ENCODE measurements at places on chromosomes 3 and 15.

DNA sequence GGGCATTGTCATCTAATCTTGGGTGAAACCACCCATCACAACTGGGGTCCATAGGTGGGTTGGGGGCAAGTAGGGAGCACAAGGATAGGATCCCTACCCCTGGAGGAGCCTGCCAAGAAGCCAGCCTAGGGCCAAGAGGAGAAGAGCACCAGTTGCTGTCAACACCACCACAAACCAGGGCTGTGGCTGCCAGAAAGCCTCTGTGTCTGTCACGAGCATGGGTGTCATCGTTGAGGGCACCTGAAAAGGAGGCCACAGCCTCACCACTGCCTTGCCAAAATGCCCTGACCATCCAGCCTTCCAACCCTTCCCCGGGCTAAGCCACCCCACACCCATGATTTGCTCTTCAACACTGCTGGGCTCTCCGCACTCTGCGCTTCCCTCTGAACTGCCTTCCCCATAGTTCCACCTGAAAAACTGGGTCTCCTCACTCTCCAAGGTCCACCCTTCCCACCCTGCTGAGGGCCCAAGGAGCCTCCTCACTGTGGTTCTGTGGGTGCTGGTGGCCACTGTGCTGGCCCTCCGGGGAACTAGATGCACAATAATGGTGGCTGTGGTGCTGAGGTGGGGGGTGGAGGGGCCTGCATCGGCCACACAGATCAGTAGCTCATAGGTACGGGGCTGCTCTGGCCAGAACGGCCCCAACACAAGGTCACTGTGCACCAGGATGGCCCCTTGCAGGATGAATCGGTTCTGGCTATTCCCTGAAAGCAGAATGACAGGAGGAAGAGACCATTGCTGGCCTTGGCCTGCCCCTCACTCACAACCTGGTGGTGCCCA lies 6.2 kb upstream of the IP6K1 start:
- no peak for DNase-seq

DNA sequence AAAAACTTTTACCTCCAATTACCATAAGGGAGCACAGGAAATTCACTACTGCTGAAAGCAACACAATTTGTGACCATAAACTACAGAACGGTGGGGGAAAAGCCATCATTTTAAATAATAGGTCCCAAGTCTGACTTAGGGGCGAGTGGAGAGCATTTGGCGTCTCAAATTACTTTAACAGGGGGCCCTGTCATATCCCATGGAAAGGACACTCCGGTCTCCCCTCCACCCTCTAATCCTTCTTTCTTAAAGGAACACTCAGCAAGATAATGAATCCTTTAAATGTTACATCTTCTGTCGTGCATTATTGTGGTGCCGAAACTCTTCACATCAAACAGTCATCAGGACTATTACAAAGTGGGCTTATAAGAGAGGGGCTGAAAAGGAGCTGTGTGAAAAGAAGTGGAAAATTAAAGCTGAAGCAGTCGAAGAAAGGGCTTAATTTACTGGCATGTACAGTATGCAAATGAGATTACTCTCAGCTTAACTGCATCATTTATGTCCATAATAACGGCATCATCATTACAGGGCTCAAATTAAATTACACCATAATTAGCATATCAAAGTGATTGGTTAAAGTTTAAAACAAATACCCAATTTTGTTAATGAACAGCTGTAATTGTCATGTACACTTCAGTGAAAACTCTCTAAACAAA lies 342.2 kb downstream of the FOXP1 start:
- DNase-seq, result no peak

GRCh38 chr3:114411811-114412803 lies 118.3 kb downstream of the TIGIT start:
- DNase-seq, result peak; percentile 25

DNA sequence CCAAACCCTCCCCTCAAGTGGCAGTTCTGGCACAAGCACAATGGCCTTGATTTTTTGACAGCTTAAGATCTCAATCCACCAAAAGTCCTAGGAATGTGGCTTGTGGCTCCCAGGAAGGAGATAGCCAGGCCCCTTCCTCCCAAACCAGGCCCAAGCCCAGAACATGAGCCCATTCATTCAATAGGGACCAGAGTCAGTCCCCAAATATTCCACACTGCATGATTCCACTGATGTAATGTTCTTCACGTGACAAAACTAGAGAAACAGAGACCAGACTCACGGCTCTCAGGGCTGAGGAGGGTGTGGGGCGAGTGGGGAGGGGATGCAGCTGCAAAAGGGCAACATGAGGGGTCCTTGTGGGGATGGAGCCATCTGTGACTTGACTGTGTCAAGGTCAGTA lies 25.5 kb downstream of the ABTB1 start:
- DNase-seq, result no peak

GRCh38 chr3:183381179-183381578 lies 47.2 kb downstream of the MCF2L2 start:
- no peak for DNase-seq

GRCh38 chr3:61358364-61358763 lies 107.1 kb upstream of the FHIT start:
- DNase-seq, result peak; percentile 91

GRCh38 chr3:151203051-151203420 lies at the start of gene GPR171:
GPR171 (minus strand) TSS chr3:151203216; CDS start chr3:151199386, 3,830 bp downstream.
- peak; percentile 73 for DNase-seq

- DNase-seq, result peak; percentile 5
Observed at GRCh38 chr3:81339040-81339845, 422.2 kb downstream of the GBE1 start.

- DNase-seq, result no peak
Observed at GRCh38 chr15:68272721-68273271, 4.7 kb upstream of the FEM1B start.

- DNase-seq, result no peak
Observed at GRCh38 chr3:195282961-195283360, 12.0 kb upstream of the XXYLT1 start.

- no peak for DNase-seq
Observed at GRCh38 chr3:70049761-70050160, 50.2 kb downstream of the SAMMSON start.

- no peak for DNase-seq
Observed at GRCh38 chr15:29107971-29108645, 161.5 kb downstream of the NSMCE3 start.

GRCh38 chr3:194161131-194162045 lies 25.4 kb downstream of the HES1 start:
- DNase-seq, result no peak

DNA sequence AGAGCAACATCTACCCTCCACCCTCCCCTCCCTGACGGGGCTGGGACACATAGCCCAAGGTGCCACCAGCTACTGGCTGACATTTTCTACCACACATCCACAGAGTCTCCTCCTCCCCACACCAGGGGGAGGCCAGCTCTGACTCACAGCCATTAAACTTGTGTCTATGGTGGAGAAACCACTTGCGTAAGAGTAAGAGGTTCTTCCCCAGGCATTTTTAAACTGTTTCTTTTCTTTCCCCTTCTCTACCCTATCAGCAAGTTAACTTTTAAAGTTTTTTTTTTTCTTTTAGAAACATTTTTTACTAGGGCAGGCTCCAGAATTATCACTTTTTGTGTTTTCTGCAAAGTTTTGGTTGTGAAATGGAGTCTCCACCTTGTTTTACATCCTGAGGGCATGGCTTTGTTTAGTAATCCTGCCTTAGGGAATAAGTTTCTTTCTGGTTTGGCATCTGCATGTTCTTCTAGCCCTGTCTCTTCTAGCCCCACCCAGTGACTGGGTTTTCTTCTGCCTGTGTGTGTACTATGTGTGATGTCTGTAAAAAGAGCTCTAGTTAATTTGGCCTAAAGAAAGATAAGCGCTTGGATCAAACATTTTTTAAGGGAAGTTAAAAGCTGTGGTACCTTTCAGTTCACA lies 148.8 kb upstream of the GADL1 start:
- no peak for DNase-seq

DNA sequence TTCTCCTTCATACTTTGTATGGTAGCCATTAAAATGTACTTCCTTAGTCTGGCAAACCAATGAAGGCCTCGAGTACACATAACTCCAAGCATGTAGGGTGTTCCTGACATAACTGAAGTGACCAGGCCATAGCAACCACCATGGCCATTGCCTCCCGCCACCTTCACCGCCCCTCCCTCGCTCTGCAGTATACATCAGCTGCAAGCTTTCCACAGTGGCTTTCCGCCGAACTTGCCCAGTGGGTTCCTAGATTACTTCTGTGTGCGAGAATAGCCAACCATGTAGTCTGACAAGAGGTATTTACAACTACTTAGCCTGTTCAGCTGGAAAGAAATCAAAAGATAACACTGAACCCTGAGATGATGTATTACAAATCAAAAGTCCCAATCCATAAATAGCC lies 3.4 kb upstream of the CTNNB1 start:
- no peak for DNase-seq

DNA sequence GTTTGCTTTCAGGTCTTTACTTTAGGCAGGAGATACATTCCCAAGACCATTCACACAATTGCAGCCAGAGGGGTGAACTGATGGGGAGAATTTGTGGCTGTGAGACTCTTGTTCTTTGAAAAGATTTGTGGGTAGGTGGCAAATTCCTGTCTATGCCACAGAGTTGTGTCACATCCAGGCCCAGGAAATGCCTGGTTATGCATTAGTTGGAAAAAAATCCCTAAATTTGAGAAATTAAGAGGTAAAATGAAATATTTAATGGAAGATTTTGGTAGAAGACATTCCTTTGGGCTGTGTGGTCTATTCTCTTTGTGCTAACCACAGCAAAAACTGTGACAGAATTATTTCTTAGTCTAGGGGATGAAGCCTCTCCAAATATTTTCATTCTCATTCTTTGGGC lies 28.8 kb downstream of the SAMMSON start:
- DNase-seq, result no peak
